ENCODE measurements at places on chromosomes 5 and 9.

DNA sequence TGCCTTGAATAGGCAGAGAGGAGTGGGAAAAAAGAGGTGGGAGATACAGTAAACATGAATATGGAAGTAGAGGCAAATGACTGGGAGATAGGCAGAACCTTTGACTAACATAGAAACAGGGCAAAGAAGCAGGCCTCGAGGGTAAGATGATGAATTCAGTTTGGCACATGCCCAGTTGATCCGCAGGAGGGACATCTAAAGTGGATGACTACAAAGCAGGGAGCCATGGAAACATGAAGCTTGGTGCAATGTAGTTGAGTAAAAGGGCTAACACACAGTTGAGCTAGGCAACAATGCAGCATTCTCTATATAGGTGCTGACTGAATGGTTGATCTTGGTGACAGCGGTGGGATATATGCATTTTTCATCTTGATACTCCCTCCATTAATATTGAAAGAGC lies 253.8 kb downstream of the DMRT2 start:
- DNase-seq: no peak

GRCh38 chr5:41240985-41241384 lies 27.7 kb upstream of the C6 start:
- no peak for DNase-seq

- no peak for DNase-seq
Observed at GRCh38 chr9:7320139-7320538, 479.4 kb downstream of the DMAC1 start.

DNA sequence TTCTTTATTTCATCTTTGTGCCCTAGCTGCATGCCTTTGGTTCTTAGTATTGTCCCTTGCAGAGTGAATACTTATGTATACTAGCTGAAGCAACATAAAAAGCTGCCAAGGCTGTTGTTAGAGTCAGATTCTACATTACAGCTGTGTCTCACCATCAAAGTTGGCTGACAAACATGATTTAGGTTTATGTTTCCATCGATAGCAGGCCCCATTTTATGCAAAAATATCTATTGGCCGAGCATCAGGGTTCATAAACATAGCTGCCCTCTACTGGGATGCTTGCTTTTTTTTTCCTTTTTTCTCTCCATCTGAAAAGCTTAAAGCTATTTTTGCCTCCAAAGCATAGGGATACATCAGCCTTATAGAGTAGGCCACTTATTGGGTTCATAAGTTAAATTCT lies 68.0 kb downstream of the FAM174A start:
- no peak for DNase-seq

DNA sequence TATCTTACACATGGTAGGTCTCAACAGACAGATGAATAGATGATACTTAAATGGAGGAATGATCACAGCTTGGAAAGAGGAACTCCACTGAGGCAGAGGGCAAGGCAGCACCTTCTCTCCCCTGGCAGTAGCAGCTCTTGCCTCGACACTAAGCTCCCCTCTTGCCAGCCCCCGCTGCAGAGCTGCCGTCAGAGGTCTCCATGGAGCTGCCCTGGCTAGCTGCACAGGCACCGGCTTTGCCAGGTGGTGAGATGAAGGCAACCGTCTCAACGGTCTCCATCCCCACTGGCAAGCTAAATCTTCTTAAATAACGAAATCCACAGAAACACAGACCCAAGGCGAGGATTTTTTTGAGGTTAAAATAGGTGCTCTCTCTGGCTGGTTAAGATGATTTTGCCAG lies 81.2 kb downstream of the CRB2 start:
- no peak for DNase-seq

All from stimulated activated CD4-positive, alpha-beta T cell treated with anti-CD3 and anti-CD28 coated beads, Interleukin-1b, Interleukin-23, amount 100 ng/mL, for 48 hours (primary cell).